CD4-positive, alpha-beta T cell (primary cell): ENCODE measurements at places on chromosomes 6 and 20. TPM values are rescaled to one million over a fixed set of nuclear protein-coding genes. Genes with fewer than 3 reads are reported as not detected.

STMND1 gene
- not detected for total RNA-seq

CRISP3 gene
- total RNA-seq: not detected

CAPN11 gene
- 1.5 TPM for total RNA-seq

GPR63 gene
- total RNA-seq: 0.20 TPM

HCRTR2 gene
- total RNA-seq: not detected

TAAR2 gene
- total RNA-seq: not detected

CTCFL gene
- not detected for total RNA-seq

DNA sequence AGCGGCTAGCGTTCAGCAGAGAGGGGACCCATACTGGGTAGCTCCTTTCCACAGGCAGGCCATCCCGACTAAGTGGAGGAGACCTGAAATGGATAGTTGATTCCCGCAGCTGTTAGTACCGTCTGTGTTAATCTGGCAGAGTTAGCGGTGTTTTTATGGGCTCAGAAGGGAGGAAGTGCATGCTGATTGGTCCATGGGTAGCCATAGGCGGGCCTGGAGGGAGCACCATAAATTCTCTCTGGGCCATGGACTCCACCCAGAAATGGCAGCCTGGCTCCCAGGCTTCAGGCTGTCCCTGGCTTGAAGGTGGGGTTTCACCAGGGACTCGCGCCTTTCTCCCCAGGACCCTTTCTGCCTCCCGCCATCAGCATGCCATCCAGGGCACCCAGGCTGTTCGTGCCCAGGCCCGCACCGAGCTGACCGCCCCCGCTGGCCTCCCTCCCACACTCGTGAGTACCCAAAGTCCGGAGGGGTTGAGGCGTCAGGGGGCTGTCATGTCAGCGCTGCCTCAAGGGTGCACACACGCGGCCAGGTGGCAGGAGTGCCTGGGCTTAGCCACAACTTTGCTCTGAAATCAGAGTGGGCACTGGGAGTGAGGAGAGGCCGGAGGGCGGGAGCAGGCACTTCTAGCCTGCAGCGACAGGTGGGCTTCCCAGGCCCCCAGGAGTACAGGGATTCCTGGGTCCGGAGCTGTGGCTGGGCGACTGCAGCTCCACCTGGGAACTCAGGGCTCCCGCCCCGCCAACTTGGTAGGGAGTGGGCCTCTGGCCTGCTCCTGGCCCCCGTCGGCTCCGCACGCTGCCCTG lies 694.3 kb upstream of the FLRT3 start:
- DNase-seq: no peak

DNA sequence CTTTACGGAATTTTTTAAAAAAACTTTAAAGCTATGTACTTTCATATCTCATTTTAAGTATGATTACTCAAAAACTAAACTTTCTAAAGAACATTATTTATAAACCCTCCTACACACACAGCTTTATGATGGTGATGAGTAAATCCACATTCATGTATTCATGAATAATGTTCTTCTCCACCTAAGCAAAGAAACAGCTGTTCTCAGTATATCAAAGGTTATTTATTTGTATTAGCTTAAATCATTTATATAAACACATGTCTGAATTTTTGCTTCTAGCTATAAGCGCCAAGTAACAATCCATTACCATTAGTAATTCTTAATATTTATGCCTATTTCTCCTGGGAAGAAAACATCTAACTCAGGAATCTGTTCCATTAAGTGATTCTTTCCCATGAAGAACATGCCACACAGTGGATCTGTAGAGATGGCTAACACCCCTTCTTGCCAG lies 63.3 kb downstream of the SMLR1 start:
- no peak for DNase-seq

GRCh38 chr6:34151321-34152041 lies 5.6 kb upstream of the GRM4 start:
- no peak for DNase-seq

DNA sequence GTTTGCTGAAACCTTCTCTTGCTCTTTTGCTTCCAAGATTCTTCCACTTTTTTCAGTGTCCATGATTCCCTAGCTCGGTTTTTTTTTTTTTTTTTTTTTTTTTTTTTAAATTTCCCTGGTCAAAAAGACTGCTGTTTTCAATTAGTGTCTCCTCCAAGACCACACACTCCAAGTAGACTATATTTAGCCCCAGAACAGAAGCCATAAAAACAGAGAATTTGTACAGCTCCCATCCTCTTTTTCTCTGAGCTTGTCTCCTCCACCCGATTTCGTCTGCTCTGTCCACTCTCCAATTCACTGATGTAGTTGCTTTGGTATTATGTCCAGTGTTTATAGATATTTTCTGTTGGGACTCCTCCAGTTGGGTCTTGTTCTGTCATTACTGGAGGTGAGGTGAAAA lies 37.6 kb downstream of the RSPH3 start:
- DNase-seq: no peak

DNA sequence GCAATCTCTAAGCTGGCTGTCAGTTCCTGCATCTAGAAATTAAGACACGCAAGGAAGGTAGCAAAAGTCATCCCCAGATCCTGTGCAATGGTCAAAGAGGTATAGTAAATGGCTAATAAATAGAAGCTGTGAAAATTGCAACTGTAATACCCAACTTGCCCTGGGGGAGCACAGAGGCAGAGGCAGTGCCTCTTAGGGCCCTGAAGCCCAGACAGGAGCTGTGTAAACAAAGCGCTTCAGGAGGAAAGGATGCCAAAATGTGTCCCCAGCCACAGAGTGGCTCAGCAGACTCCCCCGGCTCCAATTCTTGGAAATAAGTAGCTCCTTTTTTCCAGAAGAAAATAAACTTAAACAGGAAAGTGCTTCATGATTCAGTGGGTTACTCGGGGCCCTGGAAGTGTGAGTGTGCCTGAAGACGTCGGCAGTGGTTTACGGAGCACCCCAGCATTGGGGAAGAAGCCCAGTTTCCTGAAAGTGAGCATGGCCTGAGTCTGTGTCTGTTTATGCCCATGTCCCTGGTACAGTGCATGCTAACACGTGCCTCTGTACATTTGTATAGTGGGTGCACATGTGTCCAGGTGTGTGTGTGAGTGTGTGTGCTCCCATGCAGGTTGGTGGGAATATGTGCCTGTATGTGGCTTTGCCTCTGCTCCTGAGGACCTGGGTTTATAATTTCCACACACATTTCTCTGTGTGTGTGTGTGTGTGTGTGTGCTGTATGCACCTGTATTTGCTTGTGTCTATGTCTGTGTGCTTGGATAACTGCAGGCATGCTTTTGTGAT lies 246.7 kb downstream of the MAFB start:
- no peak for DNase-seq

DNA sequence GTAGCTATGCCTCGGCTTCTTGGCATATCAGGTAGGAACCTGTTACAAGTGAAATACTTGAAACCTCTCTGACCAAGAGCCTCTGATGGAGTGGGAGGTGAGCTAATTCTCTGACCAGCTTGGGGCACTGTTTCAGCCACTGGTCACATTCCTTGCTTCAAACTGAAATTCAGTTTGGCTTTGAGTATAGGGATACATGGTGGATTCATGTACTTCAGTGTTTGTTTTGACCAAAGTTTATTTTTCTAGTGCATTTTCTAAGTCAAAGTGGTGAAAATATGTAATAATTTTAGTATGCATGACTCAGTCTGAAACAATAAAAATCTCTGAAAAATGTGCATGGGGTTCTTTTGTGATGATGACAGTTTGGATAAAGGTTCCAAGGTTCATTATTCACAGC lies 18.6 kb downstream of the TTPAL start:
- DNase-seq: no peak

DNA sequence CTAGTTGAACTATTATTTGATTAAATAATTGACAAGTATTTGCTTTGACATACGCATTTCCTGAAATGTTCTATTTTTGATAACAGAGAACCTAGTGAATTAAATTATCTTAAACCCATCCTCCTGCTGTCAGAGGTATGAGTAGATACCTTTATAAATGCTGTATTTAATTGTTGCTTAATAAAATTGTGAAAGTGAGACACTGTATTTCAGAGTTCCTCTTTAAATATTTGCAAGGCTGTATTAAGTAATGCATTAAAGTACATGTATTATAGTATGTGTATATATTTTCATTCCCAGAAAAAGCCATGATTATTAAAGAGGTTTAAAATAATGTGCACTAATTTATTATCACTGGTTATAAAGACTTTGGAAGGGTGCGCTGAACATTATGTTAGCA lies 483.8 kb downstream of the TFAP2B start:
- DNase-seq: no peak

DNA sequence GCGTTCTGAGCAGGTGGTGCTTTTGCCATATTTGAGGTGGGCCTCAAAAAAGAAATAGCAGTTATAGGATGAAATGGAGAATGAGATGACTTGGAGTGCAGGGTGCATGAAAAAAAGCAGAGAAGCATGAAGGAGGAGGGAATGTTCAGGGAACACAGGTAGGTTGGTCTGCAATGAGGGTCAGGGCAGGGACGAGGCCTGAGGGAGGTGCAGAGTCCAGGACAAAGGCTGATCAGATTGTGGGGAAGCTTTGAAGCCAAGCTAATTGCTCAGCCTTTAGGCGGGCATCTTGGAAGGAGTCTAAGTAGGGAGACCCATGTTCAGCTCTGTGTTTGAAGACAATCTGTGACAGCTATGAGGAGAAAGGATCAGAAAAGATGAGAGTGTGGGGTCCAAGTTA lies 12.0 kb downstream of the TRAM2 start:
- no peak for DNase-seq

GRCh38 chr6:105177556-105177955 lies 2.3 kb downstream of the POPDC3 start:
- DNase-seq: no peak

GRCh38 chr6:117079951-117080350 lies 185.4 kb upstream of the VGLL2 start:
- DNase-seq: no peak

DNA sequence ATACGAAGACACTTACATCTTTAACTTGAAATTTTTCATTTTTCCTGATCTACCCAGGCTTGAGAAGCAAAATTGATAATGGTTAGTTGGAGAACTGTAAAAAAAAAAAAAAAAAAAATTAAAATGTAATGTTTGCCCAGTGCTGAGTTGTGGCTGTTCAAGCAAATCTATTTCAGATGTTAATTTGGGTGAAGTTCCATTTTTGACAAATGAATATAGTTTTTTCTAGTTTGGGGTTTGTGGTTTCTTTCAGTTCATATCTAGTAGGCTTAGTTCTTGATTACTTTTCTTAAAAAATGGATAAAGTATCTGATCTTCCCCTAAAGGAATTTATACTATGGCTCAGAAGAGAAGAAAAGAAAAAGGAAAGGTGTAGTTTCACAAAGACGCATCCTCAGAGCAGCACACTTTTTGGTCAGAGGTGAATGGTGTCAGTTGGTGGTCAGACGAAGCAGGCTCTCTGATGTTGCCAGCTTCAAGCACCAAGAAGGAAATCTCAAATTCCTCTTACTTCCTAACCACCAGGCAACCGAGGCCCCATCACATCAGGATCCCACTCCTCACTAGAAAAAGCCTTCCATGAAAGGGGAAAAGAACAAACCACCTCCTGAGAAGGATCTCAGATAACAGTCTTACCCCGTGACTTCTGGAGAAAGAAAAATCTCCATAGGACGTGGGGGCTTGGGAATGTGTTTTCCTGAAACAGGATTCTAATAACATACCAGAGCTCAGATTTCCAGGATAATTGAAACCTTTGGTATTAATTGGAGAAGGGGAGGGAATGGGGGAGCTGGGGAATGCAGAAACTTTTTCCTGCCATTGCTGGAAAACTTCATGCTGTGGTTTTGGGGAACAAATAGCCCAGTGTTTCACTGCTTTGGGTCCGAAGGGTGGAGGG lies 396.2 kb downstream of the CD83 start:
- no peak for DNase-seq

- no peak for DNase-seq
Observed at GRCh38 chr6:129111346-129111745, 228.4 kb downstream of the LAMA2 start.

DNA sequence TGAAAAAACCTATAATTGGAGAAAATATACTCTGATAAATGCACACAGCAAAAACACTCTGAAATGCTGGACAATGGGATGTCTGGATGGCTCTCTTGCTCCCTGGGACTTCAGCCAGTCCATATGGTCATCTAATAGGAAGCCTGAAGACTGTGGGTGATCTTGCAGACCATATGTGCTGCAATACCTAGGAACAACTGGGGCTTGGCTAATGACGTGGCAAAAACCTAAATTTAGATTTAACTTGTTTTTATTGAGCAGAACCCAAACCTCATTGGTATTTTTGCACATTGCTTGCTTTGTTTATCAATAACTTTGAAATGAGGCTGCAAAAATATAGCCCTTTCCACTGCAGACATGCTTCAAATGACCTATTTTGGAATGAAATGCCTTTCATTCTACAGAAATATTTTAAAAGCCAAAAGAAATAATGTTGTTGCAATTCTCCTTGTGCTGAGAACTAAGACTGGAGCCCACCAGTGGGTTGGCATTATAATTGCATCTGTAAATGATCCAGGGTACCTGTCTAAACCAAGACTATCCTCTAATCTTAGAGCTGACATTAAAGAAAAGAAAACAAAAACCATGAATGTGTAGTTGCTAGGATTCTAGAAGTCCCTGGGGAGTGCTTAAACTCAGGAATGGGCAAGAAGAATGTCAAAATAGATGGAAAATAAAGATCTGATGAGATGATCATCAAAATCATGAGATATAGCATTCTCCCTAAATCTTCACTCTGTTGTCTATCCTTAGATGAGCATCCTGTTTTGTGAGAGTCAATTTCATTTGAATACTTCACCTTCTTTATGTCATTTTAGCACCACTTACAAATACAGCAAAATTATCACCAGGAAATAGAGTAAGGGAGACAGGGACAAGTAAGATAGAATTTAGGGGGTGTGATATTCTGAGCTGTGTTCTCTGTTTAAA lies 152.1 kb upstream of the RIMS1 start:
- DNase-seq: no peak

DNA sequence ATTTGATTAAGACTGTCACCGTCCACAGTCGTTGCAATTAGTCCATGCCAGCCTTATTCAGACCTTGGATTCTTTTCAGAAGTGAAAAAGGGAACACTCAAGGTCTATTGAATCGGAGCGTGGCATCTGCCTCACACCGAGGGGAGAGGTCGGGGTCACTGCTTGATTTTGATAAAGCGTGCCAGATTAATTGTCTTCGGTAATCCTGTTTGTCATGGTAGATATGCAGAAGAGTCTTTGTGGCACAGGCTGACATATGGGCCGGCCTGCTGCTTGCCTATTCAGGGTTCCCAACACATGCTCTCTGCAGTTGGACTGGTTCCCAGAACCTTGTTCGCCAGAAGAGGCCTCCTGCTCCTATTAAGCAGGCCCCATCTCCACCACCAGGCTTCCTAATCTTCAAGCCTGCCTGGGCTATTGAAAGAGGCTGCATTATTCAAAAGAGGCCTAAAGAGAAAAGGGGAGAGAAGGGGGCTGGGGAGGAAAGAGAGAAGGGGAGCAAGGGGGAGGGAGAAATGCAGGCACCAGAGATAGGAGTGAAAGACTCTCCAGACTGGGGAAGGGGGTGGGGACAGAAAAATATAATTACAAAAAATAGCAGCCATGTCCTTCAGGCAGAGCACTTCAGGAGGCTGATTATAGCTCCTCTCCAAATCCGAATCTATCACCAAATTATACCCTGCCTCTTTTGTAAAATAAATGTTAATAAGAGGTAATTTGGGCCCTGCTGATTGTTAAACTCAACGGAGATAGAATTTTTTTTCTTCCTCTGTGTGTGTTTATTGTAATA lies 611.3 kb downstream of the HDGFL1 start:
- no peak for DNase-seq

GRCh38 chr6:5422321-5422915 lies 161.1 kb downstream of the FARS2 start:
- DNase-seq: peak; percentile 1
